ENCODE measurements at places on chromosomes 11 and 22. TPM values are rescaled to one million over a fixed set of nuclear protein-coding genes. Genes with fewer than 3 reads are reported as not detected.

Gene SAA4
- total RNA-seq, result 3.7 TPM

Gene MMP27
- not detected for total RNA-seq

Gene ACTN3
- 0.16 TPM for total RNA-seq

Gene MYOD1
- not detected for total RNA-seq

Gene SEC14L2
- total RNA-seq, result 8.3 TPM

Gene GSTT2
- total RNA-seq, result not detected

Data from left lung (tissue), 14 donors.